ENCODE measurements at places on chromosomes 11 and 22.

DNA sequence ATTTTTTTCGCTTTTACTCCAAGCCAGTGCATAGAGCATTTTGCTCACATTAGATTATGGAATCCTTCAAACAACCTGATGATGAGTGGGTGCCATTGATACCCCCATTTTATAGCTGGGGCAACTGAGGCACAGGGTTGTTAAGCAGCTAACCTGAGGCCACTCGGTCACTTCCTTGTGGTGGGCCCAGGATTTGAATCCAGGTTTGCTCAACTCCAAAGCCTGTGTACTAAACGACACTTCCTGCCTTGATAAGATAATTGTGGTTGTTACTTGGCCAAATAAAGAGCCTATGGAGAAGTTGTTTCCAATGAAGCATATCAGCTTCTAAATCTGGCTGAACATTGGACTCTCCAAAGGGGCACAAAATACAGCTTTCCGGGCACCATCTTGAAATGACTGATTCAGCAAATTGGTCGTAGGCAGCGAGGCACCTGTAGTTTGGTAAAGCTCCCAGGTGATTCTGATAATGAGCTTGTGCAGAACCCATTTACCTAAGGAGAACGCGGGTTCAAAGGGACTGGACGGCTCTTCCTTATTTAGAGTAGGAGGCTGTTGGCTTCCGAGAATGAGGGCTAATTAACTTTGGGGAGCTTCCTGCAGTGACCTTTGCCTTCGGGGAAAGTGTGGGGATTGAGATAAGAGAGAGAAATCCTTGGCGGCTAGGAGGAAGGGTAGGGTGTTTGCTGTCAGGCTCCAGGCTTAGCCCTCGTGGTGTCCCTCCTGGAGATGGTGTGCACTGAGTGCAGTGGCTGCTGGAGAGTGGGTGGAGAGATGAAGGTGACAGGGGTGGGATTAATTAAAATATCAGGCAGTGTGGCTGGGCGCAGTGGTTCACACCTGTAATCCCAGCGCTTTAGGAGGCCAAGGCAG is 17.5 kb upstream of the EHF start:
- DNase-seq: no peak

DNA sequence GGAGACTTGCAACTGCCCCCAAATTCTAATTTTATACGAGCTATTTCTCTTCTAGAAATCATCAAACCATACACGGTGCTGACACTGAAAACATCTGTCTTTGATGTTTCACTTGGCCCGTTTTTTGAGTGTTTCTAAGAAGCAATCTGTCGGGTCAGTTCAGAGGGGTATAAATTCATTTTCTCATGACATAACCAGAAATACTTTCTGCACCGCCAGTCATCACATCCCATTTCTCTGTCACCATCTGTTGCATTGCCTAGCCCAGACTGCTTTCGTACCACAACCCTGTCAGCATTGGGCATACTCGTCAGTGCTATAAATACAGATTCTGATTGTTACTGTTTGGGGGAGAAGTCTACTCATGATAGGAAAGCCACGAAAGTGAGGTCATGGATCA is 63.1 kb upstream of the CCDC90B start:
- DNase-seq: no peak

DNA sequence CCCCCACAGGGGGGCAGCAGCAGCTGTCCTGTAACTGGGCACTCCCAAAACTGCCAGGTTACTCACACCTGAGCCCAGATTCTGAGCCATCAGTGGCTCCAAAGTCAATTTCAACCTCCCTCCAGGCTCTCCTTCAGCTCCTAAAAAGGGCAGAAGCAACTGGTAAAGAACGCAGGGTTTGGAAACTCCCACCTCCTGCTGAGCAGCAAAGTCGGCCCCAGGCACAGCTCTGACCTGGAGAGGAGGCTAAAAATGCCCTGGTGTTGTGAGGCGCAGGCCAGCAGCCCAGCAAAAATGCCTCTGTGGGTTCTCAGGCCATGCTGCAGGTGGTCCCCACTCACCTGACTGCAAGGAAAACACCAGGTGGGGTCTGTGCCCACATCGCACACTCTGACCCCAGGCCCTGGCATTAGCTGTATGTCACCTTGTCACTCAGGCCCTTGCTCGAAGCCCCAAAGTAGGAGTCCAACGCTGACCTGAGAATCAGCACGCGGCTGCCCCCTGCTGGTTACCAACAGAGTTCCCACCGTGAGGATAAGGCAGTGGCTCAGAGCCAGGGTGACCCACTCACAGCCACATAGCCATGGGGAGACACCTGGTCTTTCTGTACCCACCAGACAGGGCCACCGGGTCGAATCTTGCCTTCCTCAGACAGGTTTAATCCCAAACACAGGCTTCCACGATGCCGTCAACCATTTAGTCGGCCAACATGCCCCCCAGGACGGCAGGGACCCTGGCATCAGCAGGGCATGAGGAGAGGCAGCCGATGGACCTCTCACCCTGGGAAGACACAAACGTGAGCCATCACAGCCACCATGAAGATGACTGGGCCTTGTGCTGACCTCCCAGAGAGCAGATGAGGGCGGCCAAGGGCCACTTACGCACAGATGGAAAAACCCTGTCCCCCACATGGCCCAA is 11.1 kb downstream of the POLR3H start:
- DNase-seq: peak; percentile 58

GRCh38 chr11:133508468-133508867 is 23.8 kb downstream of the OPCML start:
- DNase-seq: no peak

GRCh38 chr11:1467270-1467669 is 19.3 kb downstream of the MOB2 start:
- DNase-seq: no peak

DNA sequence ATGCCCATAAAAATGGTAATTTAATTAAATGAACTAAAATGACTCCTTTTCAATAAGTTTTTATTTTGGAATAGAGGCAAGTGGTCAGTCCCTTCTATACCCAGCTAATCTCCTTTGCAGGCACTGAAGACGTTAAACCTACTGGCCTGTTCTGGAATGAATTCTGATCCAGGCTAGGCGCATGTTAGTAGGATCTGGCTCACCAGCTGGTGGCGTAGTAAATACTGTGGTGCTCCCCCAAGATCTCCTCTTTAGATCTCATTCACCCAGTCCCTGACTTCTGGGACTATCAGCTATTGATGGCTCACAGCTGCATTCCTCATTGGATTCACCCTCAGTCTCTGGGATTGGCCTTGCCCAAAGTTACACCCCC is 173.7 kb upstream of the DDI1 start:
- no peak for DNase-seq

Measured in effector CD4-positive, alpha-beta T cell (primary cell).